ENCODE measurements at places on chromosomes 13 and 19.

GRCh38 chr13:74838096-74838495, 643.9 kb downstream of the TBC1D4 start:
- DNase-seq = no peak

GRCh38 chr19:48445256-48445605, 552 bp upstream of the GRWD1 start:
- DNase-seq = peak; percentile 94

DNA sequence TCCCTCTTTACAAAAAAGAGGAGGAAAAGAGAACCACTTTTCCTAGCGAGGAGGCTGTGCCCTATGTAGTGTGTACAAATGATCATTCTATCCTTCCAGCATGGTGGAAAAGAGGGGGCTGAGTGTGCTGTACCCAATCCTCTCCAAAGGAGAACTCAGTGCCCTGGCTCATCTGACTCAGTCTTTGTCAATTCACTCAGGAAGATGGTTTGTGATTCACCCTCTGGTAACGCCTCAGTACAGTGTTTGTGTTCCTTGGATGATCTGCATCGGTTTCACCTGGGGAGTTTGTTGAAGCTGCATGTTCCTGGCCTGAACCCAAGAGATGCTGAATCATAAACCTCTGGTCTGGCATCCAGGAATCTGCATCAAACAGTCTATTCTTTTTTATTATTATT, 18.3 kb upstream of the ENOX1 start:
- peak; percentile 79 for DNase-seq

DNA sequence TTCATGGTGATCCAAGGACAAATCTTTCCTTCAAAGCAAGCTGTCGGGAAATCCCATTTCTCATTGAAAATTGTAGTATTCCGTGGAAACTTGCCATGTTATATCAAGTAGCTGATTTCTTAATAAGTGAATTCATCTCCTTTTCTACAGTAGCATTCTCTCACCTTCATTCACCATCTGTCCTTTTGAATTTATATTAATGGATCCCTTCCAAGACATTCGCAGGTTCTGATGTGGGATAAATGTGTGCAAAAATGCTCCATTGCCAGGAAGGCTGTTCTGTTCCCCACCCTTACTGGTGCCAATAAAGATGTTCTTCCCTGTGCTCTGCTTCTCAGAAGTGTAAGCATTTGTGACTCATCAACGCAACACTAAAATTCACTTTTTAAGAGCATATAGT, 36.2 kb downstream of the AMER2 start:
- DNase-seq = no peak

DNA sequence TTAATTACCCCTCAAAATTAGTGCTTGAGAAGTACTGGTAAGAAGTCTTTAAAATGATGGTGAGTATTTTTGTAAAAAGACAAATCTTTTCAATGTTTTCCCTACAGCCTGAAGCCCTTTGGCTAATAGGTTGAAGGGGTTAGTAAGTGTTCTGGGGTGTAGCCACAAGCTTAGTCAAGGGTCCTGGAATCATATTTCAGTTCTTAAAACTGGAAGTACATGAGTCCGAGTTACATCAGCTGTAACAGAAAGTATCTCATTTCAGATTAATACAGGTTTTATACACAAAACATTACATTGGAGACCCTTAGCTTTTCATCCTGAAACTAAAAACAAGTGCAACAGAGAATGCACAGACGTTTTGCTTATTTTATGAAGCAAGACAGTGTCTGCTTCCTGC, 52.7 kb upstream of the TEX29 start:
- DNase-seq = no peak

- no peak for DNase-seq
Measured at GRCh38 chr13:108426893-108427292, 157.4 kb downstream of the TNFSF13B start.

DNA sequence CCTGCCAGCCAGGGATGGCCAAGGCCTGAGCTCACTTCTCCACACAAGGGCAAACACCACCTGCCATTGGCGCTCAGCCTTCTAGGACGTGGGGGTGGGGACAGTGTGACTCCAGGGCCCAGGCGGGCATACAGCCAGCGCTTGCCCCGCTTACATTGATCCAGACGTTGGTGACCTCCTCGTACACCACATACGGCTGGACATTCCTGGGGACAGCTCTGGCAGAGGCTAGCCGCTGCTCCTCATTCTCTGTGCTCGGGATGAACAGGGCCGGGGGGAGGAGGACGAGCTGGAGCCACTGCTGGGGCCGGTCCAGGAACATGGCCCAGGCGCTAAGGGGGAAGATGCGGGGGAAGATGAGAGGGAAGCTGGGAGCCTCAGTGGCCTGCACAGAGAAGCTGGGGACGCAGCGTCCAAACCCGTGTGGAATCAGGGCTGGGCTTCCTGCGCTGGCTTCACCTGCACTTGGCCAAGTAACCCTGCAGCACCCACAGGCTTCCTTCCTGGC, 25.1 kb upstream of the MYDGF start:
- DNase-seq = no peak

DNA sequence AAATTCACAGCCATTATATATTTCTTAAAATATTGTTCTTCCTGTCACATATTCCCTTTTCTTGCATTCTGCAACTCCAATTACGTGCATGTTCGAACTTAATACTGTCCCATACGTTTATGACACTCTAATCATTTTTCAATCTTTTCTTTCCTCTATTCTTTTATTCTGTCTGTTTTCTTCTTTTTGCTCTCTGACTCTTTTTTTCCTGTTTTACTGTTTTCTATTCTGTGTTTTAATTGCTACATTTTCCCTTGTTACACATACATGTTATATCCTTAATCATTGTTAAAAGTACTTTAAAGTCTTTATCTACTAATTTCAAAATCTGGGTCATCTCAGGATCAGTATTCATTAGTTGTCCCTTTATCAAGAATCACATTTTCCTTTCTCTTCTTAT, 1149.1 kb upstream of the PCDH20 start:
- DNase-seq = no peak

DNA sequence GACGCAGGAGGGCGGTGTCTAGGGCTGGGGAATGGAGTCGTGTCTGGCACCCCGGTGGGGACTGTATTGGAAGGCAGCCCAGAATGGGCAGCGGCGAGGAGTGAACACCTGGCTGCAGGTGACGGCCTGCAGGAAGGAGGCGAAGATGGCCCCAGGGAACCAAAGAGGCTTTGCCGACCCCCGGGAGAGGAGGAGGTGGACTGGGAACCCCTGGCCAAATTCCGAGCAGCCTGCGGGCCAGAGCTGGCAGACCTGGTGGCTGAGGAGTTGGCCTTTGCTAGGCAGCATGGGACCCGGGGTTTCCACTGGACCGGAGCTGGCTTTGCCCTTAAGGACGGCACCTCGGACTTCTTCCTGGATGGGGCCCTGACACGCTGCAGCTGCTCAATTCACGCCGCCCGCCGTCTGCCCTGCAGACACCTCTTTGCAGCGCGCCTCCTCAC, 25.9 kb downstream of the ZSWIM9 start:
- DNase-seq = no peak

- no peak for DNase-seq
Measured at GRCh38 chr19:51564791-51565190, 6.3 kb upstream of the ZNF175 start.

GRCh38 chr19:16385821-16386220, 61.2 kb downstream of the KLF2 start:
- no peak for DNase-seq

GRCh38 chr13:83449668-83450395, 432.4 kb downstream of the SLITRK1 start:
- peak; percentile 58 for DNase-seq

DNA sequence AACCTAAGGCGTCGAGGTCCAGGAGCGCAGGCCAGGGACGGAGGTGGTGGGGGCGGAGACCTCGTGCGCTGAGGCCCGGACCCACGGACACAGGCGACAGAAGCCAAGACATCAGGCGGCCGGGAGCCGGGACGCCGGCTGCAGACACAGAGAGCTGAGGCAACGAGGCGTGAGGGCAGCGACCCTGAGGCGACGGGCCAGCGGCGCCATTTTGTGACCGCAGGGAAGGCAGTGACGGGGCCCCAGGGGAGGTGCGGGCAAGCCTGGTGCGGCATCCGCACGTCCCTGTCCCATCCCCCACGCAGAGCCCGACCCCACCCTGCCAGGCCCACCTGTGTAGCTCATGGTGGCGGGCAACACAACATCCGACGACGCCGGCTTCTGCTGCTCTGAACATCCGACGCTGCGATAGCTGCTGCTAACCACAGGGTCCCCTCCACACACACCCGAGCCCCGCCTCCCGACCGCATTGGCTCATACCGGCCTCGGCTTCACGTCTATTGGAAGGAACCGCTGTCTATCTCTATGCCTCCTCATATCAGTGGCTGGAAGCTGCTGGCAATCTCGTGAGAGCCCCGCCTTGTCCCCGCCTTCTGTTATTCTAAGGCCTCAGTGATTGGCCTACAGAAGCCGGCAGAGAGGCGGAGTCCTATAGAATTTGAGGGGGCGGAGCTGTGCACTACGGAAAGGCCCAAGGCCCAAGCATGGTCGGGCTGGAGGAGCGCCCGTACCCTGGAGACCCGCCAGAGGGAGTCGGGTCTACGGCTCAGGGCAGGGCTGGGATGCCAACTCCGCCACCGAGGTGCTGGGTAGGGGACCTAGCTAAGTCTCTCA, at the start of gene AKAP8L:
Gene AKAP8L, minus strand, starts transcription at position 410 of the 834 bp plus-strand sequence. Its CDS starts 65 bp downstream, at position 345.
- peak; percentile 100 for DNase-seq

GRCh38 chr13:103188713-103189326, 122.6 kb upstream of the SLC10A2 start:
- no peak for DNase-seq

DNA sequence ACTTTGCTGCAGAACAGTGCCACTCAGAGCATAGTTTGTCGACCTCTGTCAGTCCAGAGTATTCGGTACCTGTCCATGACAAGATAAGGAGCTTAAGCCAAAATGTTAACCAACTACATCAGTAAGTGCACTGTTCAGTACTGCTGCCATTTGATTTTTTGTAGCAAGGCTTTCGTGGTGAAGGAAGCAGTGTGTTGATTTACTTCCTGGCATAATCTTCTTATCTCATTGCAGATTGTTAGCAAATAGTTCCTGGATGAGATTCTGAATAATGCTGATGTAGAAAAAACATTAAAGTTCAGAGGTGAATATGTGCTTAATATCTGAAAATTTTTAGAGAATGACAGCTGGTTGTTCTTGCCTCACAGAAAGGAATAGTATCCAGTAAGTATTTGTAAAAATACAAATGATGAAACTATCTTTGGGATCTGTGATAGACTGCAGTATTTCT, 85.7 kb downstream of the LRRC63 start:
- peak; percentile 37 for DNase-seq

DNA sequence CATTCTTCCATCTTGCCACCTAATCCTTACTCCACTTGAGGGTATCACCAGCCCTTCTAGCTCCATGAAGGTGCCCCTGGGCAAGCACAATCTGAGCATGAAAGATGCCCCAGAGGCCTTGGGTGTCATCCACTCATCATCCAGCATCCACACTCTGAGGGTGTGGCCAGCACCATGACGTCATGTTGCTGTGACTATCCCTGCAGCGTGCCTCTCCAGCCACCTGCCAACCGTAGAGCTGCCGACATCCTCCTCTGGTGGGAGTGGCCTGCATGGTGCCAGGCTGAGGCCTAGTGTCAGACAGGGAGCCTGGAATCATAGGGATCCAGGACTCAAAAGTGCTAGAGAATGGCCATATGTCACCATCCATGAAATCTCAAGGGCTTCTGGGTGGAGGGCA, 3.1 kb upstream of the KLK3 start:
- DNase-seq = no peak

GRCh38 chr13:95494082-95494681, 58.3 kb upstream of the CLDN10 start:
- DNase-seq = peak; percentile 63

DNA sequence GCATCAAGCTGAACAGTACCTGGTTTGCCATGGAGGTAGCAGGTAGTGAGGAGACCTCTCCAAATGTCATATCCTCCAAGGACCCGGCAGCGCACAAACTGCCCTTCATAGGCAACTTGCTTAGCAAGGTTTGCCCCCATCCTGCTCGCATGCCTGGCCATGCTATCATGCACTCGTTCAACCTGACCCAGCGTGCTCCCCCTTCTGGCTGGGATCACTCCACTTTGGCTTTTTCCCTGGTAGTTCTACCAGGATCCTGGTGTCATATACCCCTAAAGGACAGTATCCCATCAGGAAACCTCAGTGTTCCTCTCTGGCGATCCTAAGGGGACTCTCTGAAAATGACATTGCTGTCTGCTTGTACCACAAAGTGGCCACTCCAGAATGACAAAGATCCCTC, 38.6 kb upstream of the ZNF30 start:
- no peak for DNase-seq

DNA sequence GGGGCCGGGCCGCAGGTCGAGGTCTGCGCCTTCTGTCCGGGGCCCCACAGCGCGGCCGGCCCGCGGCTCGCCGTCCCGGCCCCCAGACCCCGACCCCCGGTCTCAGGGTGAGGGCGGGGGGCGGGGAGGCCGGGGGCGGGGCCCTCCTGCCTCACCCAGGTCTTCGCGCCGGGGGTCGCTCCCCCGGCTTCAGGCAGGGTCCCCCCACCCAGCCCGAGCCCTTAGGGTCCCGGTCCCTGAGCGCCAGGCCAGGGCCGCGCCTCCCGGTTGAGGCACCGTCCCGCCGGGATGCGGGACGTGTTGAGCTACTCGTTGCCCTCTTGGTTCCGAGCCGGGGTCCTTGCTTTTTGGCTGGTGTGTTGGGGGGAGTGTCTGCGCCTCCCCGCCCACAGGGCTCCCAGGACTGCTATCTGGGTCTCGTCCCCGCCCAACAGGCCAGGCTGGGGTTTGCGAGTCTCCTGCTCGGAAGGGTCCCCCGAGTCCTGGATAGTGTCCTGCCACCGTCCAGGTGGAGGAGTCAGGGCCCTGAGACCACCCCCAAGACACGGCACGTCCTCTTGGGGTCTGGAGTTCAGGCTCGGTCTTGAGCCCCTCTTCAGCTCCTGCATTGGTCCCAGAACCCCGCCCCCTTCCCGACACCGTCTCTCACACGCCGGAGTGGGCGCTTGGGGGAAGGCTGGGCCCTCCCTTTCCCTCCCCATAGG, 452 bp downstream of the PIAS4 start:
- no peak for DNase-seq

GRCh38 chr19:1847684-1848398, 442 bp downstream of the REXO1 start:
- peak; percentile 32 for DNase-seq

DNA sequence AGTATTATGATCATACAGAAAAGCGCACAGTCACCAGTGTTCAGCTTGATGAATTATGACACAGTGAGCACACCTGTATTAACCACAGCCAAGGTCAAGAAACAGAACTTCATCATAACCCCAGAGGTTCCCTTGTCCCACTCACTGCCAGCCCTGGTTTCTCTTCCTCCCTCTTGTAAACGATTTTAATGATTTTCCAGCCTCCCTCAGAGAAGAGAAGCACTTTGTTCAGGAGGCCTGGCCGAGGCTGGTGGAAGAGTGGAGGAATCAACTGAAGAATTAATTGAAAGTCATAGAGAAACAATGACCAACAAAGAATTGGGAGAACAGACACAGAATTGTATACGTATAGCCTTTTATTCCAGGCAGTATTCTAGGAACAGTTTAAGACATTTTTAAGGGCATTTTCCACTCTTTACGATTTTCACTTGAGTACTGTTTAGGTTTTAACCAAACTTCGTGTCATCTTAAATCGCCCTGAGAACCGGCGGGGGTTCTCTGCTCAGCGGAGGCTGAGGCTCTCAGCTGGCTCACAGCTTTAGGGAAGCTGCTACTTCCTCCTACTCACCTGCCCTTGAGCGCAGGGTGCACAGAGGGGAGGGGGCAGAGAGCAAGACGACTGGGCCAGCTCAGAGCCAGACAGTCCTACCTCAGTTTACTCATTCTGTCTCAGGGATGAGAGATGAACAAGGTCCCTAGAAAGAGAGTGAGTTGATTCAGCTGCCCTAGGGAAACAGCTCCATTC, 108.6 kb downstream of the AKAP11 start:
- no peak for DNase-seq
